COLO829 (cell line): ENCODE measurements at places on chromosomes 12 and 14.

DNA sequence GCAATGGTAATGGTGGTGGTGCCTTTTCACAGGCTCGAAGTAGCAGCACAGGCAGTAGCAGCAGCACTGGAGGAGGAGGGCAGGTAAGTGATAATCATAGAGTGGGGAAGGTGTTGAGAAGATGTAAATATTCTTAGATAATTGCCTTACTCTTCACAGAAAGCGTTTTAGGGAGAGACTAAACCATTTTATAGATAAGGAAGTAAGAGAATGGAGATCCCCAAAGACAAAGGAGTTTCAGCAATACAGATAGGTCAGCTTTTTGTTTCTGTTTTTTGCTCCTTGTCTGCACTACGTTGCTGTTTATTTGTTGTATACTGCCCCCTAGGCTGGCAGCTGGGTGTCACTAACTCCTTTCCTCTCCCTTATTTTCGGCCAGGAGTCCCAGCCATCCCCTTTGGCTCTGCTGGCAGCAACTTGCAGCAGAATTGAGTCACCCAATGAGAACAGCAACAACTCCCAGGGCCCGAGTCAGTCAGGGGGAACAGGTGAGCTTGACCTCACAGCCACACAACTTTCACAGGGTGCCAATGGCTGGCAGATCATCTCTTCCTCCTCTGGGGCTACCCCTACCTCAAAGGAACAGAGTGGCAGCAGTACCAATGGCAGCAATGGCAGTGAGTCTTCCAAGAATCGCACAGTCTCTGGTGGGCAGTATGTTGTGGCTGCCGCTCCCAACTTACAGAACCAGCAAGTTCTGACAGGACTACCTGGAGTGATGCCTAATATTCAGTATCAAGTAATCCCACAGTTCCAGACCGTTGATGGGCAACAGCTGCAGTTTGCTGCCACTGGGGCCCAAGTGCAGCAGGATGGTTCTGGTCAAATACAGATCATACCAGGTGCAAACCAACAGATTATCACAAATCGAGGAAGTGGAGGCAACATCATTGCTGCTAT lies 2.0 kb downstream of the SP1 start:
- DNase-seq: no peak

DNA sequence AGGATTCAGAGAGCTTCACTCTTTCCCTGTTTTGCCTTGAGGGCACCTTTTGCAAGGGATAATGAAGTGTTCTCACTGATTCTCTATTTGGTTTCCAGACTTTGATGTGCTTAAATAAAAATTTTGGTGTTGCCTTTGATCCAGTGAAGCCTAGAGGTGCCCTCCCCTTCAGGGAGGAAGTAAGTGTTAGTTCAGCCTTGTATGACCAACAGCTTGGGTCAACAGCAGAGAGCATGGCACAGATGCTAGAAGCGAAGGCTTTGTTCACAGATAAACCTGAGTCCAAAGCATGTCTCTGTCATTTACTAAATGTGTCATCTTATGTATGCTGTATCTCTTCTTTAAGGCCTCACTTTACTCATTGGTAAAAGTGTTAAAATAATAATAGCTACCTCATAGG lies 52.8 kb upstream of the STXBP6 start:
- no peak for DNase-seq

DNA sequence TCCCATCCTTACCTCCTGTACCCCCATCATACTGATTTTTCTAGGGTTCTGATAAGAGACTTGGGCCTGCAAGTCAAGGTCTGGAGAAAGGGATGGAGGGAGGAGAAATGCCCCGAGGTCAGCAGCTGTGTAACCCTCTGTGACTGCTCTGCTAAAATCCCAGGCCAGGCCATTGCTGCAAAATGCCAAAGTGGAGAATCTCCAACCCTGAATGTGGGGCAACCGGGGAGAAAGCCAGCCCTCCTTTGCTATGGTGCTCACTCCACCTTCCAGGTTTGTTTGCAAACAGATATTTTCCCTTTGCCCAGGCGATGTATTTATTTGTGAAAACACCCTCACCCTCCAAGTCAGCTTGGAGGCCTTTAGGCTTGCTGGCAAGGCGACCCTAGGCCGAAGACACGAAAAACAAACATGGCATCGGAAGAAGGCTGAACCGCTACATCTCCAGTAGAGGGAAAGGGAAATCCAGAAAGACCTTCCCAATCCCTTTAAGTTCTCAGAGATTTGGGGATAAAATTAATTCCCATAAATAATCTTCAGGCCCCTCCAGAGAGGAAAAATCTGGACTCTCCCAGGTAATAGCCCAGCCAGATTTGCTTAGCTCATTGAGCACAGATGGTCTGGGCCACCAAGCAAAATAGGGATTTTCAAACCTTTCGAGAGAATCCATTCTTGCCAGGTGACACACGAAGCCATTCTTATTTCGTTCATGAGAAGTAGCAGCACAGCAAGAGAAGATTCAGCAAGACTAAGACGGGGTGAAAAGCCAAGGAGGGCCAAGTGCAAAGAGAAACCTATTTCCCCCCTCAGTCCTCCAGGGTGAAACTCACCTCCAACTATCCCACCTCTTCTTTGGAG lies 1.3 kb upstream of the TBX5 start:
- no peak for DNase-seq

GRCh38 chr12:11853126-11853525 lies 203.7 kb downstream of the ETV6 start:
- DNase-seq: no peak

- no peak for DNase-seq
Measured at GRCh38 chr12:65876898-65877721, 52.8 kb downstream of the HMGA2 start.

GRCh38 chr12:108850854-108851573 lies 6.4 kb downstream of the SSH1 start:
- DNase-seq: no peak

DNA sequence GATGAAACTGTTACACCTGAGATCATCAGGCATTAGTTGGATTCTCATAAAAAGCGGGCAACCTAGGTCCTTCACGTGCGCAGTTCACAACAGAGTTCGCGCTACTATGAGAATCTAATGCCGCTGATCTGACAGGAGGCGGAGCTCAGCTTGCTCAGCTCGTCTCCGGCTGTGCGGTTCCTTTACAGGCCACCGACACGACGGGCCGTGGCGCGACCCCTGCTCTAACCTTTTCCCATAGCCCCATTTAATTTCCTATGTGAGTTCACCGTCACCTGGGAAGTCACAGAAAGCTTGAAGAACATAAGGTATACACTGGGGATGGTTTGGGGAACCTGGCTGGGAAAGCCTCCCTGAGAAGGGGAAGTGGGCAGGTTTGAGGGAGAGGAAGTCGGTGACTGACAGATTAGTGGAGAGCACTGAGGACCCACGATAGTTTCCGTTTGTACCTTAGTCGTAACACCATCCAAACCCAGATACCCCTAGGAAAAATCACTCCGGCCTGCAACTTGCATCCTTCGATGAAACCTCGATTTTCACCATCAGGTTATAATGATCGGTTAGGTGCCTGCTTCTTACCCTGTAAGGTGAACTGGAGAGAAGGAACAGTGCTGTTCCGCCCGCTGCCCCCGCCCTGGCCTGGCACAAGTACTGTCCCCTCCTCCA lies 2.8 kb upstream of the AAAS start:
- DNase-seq: no peak

- no peak for DNase-seq
Measured at GRCh38 chr12:120992989-120993388, 14.6 kb downstream of the HNF1A start.

- DNase-seq: no peak
Measured at GRCh38 chr14:76939015-76939742, 89.3 kb downstream of the IRF2BPL start.

DNA sequence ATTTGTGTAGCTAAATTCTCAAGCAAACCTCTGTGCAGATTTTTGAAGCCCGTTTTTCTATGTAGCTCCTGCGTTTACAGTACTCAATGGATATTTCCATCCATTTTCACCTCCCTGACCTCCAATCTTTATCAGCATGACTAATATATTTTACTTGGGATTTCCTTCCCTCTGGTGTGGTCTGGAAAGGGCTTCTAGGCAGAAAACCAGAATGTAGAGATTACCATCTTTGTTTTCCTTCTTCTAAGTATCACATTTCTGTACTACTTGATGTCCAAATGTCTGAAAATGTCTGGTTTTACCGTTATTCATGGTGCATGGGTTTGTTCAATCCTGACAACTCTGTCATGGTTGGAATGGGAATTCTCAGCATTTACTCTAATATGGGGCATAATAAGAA lies 907.6 kb upstream of the FLRT2 start:
- no peak for DNase-seq

GRCh38 chr14:73553845-73554244 lies 4.9 kb downstream of the HEATR4 start:
- DNase-seq: no peak

GRCh38 chr12:104694711-104695110 lies 238.0 kb downstream of the CHST11 start:
- DNase-seq: no peak

DNA sequence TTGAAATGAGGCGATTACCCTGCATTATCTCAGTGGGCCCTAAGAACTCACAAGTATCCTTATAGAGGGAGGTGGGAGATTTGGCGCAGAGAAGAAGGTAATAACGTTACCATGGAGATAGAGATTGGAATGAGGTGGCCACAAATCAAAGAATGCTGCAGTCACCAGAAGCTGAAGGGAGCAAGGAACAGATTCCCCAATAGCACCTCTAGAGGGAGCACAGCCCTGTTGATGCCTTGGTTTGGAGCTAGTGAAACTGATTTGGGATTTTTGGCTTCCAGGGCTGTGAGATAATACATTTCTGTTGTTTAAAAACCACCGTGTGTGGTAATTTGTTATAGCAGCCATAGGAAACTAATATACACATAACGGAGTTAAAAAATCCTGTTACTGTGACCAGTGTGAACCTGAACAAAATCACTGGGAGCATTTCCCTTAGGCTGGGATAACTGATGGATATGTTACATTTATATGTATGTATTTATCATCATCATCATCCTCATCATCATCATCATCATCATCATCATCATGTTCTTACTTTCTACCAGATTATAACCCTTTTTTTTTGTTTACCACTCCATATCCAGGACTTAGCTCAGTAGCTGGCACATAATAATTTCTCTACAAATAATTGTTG lies 100.3 kb downstream of the LIN7A start:
- DNase-seq: peak; percentile 28

- DNase-seq: no peak
Measured at GRCh38 chr14:73665130-73665529, 20.3 kb downstream of the DNAL1 start.

GRCh38 chr14:83908419-83908818 lies 1621.5 kb upstream of the FLRT2 start:
- no peak for DNase-seq

GRCh38 chr14:69152902-69153151 lies at the start of gene DCAF5:
TSS of gene DCAF5 (minus strand) at chr14:69153119. CDS start at chr14:69152978, 141 bp downstream.
- DNase-seq: no peak

- DNase-seq: no peak
Measured at GRCh38 chr12:54266852-54267251, 13.1 kb downstream of the CBX5 start.

- DNase-seq: no peak
Measured at GRCh38 chr14:104647467-104648043, 41.9 kb upstream of the INF2 start.

DNA sequence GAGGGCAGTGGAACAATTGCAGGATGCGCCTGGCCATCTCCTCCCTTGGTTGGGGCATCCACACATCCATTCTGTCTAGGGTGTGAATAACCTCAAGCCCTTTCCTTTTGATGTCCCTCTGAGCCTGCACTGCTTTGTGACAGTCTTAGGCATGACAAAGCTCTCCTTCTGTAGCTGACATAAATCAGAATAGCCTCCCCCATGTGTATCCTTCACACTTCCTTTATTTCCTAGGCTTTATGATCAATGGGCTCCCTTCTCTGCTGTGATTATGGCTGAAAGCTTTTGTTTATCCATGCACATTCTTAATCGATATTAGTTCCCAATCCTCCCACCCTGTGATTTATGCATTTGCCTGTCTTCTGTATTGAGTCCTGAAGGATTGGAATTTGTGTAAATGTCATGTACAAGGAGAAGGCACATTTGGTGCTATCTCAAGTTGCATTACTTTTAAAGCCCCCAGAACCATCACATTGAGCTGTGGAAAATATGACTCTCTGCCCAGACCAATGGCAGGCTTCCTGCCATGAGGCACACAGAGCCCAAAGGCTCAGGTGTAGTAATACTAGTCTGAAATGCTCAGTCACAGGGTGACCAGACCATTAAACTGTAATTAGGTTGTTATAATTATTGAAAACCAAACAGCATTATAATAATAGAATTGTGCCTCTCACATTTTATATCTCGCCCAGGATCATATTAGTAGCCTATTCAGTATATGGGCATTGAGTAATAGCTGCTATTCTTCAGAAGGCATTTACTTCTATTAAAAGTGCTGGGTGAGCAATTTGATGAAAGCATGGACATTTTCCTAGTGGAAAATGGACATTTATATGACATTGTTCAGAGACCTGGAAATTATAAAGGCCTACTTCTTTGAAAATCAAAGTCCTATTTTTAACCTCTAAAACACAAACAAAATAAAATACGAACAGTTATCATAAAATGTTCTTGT lies 14.0 kb downstream of the EMP1 start:
- no peak for DNase-seq

GRCh38 chr12:66392266-66392915 lies 90.1 kb downstream of the HELB start:
- no peak for DNase-seq

- DNase-seq: no peak
Measured at GRCh38 chr12:49377386-49377785, 10.1 kb downstream of the SPATS2 start.

GRCh38 chr12:104536841-104537240 lies 80.1 kb downstream of the CHST11 start:
- DNase-seq: no peak

DNA sequence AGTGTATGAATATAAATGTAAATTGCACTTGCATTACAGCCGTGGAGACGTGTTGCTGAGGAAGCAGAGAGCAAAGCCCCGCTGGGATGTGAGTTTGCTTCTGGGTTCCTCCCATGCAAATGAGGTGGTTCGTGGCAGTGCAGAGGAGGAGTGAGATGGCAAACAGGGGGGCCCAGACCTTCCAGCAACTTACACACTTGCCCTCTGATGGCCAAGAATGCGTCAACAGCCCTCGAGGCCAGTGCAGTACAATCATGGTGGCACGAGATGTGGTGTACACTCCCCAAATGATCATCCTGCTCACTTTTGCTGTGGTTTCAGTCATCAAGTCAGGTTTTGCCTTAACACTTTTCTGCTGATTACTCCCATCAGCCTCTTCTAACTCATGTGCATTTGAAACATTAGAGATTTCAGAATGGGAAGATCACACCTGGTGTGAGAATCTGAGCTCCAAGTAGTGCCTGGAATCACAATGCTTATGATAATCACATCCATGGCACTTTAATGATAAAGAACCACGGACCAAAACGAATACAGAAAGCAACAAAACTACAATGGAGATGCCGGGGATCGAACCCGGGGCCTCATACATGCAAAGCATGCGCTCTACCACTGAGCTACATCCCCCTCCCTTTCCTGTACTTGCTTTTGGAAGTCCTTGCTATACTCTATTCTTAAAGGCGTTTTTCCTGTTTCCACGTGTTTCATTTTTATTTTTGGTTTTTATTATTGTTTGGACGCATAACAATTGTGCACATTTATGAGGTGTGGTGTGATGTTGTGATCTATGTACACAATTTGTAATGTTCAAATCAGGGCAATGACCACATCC lies 7.0 kb upstream of the UBC start:
- DNase-seq: no peak

DNA sequence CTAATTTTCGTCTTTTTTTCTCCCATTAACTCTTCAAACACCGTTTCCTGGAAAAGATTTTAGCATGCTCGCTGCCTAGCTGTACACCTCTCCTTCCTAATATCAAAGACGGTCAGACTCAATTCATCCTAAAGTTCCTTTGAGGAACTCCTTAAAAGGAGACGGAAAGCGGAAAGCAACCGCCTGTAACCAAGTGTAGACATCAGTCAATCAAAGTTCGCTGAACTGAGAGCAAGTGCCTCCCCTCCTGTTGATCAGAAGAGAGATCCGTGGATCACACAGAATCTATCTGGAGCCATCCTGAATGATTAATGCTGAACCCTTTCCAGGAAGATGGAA lies 412 bp upstream of the TEP1 start:
- DNase-seq: no peak
